ENCODE measurements at places on chromosomes 3 and 15.

- no peak for DNase-seq
These were observed 7.3 kb upstream of the LEKR1 start for GRCh38 chr3:156818890-156819289.

GRCh38 chr3:177894081-177894728, 642.0 kb upstream of the KCNMB2 start:
- DNase-seq = no peak

GRCh38 chr3:59234884-59235633, 185.2 kb upstream of the CFAP20DC start:
- no peak for DNase-seq

GRCh38 chr3:27943106-27943505, 221.0 kb upstream of the EOMES start:
- DNase-seq = no peak

- no peak for DNase-seq
These were observed 292.9 kb downstream of the TLE3 start for GRCh38 chr15:69804786-69805185.

DNA sequence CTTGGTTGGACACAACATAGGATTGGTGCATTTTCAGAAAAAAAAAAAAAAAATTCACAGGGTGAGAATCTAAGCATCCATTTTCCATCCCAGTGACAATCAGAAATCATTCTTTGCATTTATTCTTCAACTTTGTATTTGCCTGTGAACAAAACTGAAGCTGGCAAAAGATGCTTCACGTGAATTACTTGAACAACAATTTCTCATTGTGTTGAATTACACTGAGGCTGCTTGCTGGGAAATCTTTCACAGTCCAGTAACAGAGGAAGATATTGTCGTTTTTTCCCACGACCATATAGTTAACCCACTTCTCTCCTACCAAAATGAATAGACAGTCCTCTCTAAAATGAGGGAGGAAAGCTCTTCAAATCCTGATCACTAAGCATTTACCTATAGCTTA, 4.3 kb upstream of the SLCO3A1 start:
- no peak for DNase-seq

- no peak for DNase-seq
These were observed 10.6 kb upstream of the P3H2 start for GRCh38 chr3:190131329-190131728.

GRCh38 chr3:121648219-121648958, 12.3 kb downstream of the HCLS1 start:
- no peak for DNase-seq

DNA sequence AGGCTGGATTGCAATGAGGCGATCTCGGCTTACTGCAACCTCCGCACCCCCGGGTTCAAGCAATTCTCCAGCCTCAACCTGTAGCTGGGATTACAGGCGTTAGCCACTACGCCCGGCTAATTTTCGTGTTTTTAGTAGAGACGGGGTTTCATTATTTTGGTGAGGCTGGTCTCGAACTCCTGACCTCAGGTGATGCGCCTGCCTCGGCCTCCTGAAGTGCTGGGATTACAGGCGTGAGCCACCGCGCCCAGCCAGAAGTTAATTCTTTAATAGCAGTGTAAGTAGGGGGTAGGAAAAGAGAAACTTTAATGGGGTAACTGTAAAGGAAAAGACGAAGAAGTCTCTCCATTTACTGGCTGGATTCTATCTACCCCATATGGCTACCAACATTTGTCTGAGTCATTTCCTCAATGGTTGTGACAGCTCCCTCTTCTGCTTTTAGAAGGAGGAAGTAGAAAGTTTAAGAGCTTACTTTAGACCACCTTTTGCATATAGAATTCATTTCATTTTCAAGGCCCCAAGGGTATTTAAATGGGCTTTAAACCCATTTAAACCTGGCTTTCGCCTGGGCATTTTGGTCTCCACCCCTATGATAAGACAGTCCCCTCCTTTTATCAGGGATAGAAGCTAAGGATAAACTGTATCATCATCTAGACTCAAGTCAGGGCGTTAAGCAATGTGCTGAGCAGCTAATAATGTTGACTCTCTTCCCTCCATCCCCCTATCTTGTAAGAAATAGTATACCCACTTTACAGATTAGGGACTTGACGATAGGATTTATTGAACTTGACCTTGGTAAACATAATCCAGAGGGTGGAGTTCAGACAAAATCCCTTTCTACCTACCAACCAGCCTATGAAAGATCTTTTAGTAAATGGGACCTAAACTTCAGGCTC, 1.1 kb upstream of the CDV3 start:
- DNase-seq = no peak

DNA sequence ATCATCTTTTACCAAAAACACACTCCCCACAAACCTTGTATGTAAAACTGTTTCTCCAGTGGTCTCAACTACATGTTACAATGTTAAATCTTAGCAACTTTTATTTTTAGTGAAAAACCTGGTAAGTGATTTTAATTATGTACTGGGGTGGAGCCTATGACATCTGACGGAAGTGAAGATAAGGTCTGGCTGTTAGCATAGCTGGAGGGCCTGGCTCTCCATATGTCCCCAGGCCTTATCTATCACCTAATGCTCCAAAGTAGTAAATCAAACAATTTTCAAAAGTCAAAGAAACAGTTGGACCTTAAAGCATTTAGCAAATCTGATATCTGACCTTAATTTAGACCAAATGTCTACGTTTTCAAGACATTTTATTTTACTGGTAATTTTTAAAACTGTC, 173.6 kb upstream of the SMAD3 start:
- no peak for DNase-seq

- DNase-seq = no peak
These were observed 1.6 kb upstream of the MTHFS start for GRCh38 chr15:79898369-79898768.

All from SK-N-MC (cell line).